ENCODE measurements at places on chromosomes 2 and 18. TPM values are rescaled to one million over a fixed set of nuclear protein-coding genes. Genes with fewer than 3 reads are reported as not detected.

- H3K4me3 ChIP-seq, result no peak overlapping the region
- no peaks in the 10 kb centered on the region for H3K27me3 ChIP-seq
- no peaks in the 10 kb centered on the region for H3K4me1 ChIP-seq
- no peaks in the 10 kb centered on the region for H3K36me3 ChIP-seq
- H3K27ac ChIP-seq, result no peak overlapping the region
Measured at GRCh38 chr18:74994502-74995418, 214.2 kb downstream of the PTGR3 start.

DNA sequence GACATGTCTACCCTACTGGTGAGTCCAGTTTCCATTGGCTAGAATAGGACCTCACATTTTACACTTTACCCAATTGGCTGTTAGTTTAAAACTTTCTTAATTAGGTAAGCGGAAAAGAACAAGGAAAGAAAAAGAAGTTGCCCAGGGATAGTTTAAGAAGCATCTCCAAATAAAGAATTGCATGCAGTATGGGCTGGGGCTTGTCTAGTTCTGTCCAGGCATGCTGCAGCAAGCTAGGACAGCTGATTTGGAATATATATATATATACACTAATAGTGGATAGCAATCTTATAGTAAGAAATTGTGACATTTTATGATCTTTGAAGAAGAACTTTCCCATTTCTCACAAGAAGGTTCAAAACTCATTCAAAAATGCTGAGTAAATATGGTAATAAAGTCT is 90.0 kb upstream of the ERBB4 start:
- H3K4me1 ChIP-seq, result no peaks in the 10 kb centered on the region
- no peak overlapping the region for H3K4me3 ChIP-seq
- H3K36me3 ChIP-seq, result no peaks in the 10 kb centered on the region

GRCh38 chr2:172248381-172248780 is 145.7 kb upstream of the DLX2 start:
- H3K4me1 ChIP-seq, result peaks cover 44% of the 10 kb centered on the region
- H3K4me3 ChIP-seq, result no peak overlapping the region
- no peak for DNase-seq
- no peaks in the 10 kb centered on the region for H3K36me3 ChIP-seq

GRCh38 chr2:231483398-231484329 is 19.4 kb upstream of the NCL start:
- H3K36me3 ChIP-seq, result no peaks in the 10 kb centered on the region
- H3K4me1 ChIP-seq, result peaks cover 7% of the 10 kb centered on the region
- no peak overlapping the region for H3K4me3 ChIP-seq
- H3K27me3 ChIP-seq, result peaks cover 25% of the 10 kb centered on the region
- no peak for DNase-seq
- H3K27ac ChIP-seq, result no peak overlapping the region

GRCh38 chr2:37343537-37344434 is 644 bp upstream of the QPCT start:
- peak overlapping the region; percentile 56 for H3K4me3 ChIP-seq
- peaks cover 39% of the 10 kb centered on the region for H3K27me3 ChIP-seq
- H3K4me1 ChIP-seq, result peaks cover 22% of the 10 kb centered on the region
- DNase-seq, result peak; percentile 54

- peaks cover 2% of the 10 kb centered on the region for H3K27me3 ChIP-seq
- H3K27ac ChIP-seq, result no peak overlapping the region
- no peak for DNase-seq
- no peaks in the 10 kb centered on the region for H3K4me1 ChIP-seq
- no peaks in the 10 kb centered on the region for H3K36me3 ChIP-seq
Measured at GRCh38 chr2:152068226-152068625, 30.6 kb downstream of the CACNB4 start.

- peaks cover 18% of the 10 kb centered on the region for H3K4me1 ChIP-seq
- no peaks in the 10 kb centered on the region for H3K36me3 ChIP-seq
- H3K27me3 ChIP-seq, result no peaks in the 10 kb centered on the region
- no peak overlapping the region for H3K27ac ChIP-seq
- no peak for DNase-seq
- no peak overlapping the region for H3K4me3 ChIP-seq
Measured at GRCh38 chr2:203763241-203763937, 57.0 kb downstream of the CD28 start.

- no peaks in the 10 kb centered on the region for H3K4me1 ChIP-seq
- DNase-seq, result no peak
- H3K27me3 ChIP-seq, result no peaks in the 10 kb centered on the region
- H3K27ac ChIP-seq, result no peak overlapping the region
- no peaks in the 10 kb centered on the region for H3K36me3 ChIP-seq
Measured at GRCh38 chr2:150476809-150477302, 10.6 kb downstream of the RND3 start.

- H3K4me1 ChIP-seq, result peaks cover 5% of the 10 kb centered on the region
- H3K27ac ChIP-seq, result no peak overlapping the region
- no peaks in the 10 kb centered on the region for H3K36me3 ChIP-seq
- peaks cover 1% of the 10 kb centered on the region for H3K27me3 ChIP-seq
- H3K4me3 ChIP-seq, result no peak overlapping the region
- peak; percentile 69 for DNase-seq
Measured at GRCh38 chr2:168336786-168337388, 89.5 kb upstream of the STK39 start.

- H3K4me3 ChIP-seq, result peak overlapping the region; percentile 43
- no peaks in the 10 kb centered on the region for H3K36me3 ChIP-seq
- H3K27ac ChIP-seq, result peak overlapping the region; percentile 53
- H3K4me1 ChIP-seq, result peaks cover 75% of the 10 kb centered on the region
- H3K27me3 ChIP-seq, result no peaks in the 10 kb centered on the region
Measured at GRCh38 chr2:138276339-138276738, 225.2 kb upstream of the SPOPL start.

- no peaks in the 10 kb centered on the region for H3K36me3 ChIP-seq
- no peak overlapping the region for H3K27ac ChIP-seq
- H3K4me1 ChIP-seq, result no peaks in the 10 kb centered on the region
- H3K4me3 ChIP-seq, result no peak overlapping the region
- no peaks in the 10 kb centered on the region for H3K27me3 ChIP-seq
- DNase-seq, result no peak
Measured at GRCh38 chr2:226267516-226268289, 531.9 kb downstream of the IRS1 start.

DNA sequence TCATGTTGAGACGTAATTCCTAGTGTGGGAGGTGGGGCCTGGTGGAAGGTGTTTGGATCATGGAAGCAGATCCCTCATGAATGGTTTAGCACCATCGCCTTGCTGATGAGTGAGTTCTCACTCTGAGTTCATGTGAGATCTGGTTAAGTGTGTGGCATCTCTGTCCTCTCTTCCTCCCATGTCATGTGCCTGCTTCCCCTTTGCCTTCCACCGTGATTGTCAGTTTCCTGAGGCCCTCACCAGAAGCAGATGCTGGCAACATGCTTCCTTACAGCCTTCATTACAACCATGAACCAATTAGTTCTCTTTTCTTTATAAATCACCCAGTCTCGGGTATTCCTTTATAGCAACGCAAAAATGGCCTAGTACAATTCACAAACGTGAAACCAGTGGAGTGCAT is 14.6 kb upstream of the MCM6 start:
- H3K27ac ChIP-seq, result no peak overlapping the region
- no peak for DNase-seq
- no peaks in the 10 kb centered on the region for H3K4me1 ChIP-seq
- H3K27me3 ChIP-seq, result no peaks in the 10 kb centered on the region
- H3K4me3 ChIP-seq, result no peak overlapping the region

DNA sequence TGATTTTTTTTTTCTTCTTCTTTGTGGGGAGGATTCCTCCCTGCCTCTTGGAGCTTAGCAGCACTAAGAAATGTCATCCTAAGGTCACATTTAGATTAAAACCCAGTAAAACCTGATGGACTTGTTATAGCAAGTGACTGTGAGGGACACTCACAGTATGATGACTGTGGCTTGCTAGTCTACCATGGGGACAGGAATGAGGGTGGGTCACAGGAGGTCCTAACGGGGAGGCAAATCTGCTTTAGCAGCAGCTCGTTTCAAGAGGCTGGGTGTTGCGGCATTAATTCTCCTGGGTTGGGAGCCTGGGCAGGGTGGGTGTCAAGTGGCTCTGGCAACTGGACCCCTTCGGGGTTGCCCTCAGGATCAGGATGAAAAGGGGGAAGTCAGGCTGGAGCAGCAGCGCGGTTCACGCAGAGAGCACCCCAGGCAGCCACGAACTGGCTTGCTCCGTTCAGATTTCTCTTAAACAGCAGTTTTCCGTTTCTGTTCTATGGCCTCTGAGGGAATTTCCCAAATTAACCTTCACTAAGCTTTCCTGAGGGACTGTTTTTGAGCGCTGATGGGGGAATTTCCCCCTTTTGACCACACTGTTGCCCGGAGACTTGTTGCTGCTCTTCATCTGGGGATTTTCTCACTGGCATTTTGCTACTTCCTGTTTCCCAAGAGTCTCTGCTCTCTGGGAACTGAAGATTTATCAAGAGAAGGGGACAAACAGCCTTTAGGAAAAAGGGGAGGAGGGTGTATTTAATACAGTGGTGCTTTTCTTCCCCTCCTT is 59.8 kb upstream of the PELI1 start:
- no peak overlapping the region for H3K4me3 ChIP-seq
- H3K27me3 ChIP-seq, result peaks cover 9% of the 10 kb centered on the region
- no peak overlapping the region for H3K27ac ChIP-seq

DNA sequence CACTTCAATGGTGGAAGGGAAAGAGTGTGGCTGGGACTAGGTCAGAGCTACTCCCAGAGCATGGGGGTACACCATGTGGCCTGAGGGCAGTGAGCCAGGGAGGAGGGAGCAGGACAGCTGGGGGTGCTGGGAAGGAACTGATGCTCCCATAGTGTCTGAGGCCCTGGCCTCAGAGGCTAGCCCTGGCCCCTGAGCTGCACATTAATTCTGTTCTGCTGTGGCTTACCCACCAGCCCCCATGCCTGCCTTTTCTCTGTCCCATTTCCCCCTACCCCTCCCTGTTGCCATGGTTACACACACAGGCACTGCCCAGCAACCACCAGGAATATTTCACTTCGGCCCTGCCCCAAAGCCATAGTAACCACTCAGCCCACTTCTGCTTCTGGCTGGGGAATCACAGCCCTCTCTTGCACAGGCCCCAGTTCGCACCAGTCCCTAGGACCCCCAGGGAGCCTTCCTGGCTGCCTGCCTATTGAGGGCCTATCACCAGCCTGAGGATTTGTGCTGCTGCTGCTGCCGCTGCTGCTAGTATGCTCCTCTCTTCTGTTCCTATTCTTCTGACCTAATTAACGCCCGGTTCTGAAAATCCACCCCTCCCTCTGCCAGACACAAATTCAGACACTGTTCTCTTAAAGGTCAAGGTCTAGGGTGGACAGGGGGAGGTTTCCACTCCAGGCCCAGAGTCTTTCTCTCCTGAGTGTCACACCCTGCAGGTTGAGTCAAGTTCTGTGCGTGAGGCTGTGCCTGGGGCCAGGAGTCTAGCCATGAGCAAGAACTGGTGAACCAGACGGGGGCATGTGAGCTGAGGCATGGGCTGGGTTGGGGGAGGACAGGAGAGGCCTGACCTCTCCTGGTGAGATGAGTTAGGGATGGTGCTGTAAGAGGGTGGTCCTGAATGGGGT is 87.1 kb upstream of the MCFD2 start:
- DNase-seq, result no peak
- H3K4me1 ChIP-seq, result peaks cover 21% of the 10 kb centered on the region
- H3K36me3 ChIP-seq, result peaks cover 6% of the 10 kb centered on the region
- H3K4me3 ChIP-seq, result no peak overlapping the region
- no peak overlapping the region for H3K27ac ChIP-seq

- H3K4me3 ChIP-seq, result no peak overlapping the region
- no peak overlapping the region for H3K27ac ChIP-seq
- no peak for DNase-seq
- no peaks in the 10 kb centered on the region for H3K27me3 ChIP-seq
- H3K36me3 ChIP-seq, result no peaks in the 10 kb centered on the region
Measured at GRCh38 chr2:161725297-161725696, 101.1 kb downstream of the SLC4A10 start.

- no peaks in the 10 kb centered on the region for H3K36me3 ChIP-seq
- no peaks in the 10 kb centered on the region for H3K27me3 ChIP-seq
- no peaks in the 10 kb centered on the region for H3K4me1 ChIP-seq
- H3K27ac ChIP-seq, result no peak overlapping the region
Measured at GRCh38 chr2:125983364-125983763, 672.6 kb upstream of the GYPC start.

DNA sequence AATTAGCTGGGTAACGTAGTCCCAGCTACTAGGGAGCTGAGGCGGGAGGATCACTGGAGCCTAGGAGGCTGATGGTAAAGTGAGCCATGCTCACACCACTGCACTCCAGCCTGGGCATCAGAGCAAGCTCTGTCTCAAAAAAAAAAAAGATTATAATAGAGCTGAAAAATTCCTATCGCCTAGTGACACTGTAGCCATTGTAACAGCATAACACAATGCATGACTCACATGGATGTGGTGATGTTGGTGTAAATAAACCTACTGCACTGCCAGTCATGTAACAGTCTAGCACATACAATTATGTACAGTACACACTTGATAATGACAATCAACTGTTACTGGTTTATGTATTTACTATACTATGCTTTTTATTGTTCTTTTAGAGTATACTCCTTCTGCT is 39.6 kb downstream of the MGAT4A start:
- H3K27ac ChIP-seq, result no peak overlapping the region
- no peaks in the 10 kb centered on the region for H3K36me3 ChIP-seq
- peak; percentile 48 for DNase-seq
- no peak overlapping the region for H3K4me3 ChIP-seq
- no peaks in the 10 kb centered on the region for H3K27me3 ChIP-seq

DNA sequence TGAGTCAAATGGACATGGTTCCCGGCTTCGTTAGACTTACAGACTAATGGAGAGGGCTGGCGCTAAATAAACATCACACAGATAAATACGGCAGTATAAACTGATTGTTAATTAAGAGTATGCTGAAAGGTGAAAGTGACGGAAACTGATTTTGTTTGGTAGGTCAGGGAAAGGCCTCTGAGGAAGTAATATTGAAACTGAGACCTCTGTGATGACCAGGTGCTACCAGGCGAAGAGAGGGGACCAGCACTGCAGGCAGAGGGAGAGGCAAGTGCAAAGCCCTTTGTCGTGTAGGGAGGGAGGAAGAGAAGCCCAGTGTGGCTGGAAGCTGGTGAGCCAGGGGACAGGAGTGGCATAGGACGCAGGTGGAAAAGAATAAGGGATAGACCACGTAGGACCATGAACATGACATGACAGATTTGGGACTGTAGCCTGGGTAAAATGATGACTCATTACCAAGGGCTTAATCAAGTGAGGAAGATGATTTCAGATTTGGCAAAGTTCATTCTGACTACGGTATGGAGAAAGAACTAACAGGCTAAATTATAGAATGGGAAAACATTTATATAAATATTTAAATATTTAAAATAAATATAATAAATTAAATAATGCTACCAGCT is 433.1 kb downstream of the NCKAP5 start:
- no peak for DNase-seq
- H3K36me3 ChIP-seq, result no peaks in the 10 kb centered on the region
- H3K4me3 ChIP-seq, result no peak overlapping the region
- no peaks in the 10 kb centered on the region for H3K4me1 ChIP-seq
- no peaks in the 10 kb centered on the region for H3K27me3 ChIP-seq
- no peak overlapping the region for H3K27ac ChIP-seq

- peak overlapping the region; percentile 78 for H3K4me3 ChIP-seq
- peak overlapping the region; percentile 96 for H3K27ac ChIP-seq
- DNase-seq, result peak; percentile 88
- no peaks in the 10 kb centered on the region for H3K36me3 ChIP-seq
Measured at GRCh38 chr18:3596637-3597384, 146.8 kb downstream of the TGIF1 start.

UBE2F gene
- polyA plus RNA-seq, result 27.3 TPM

METAP1D gene
- polyA plus RNA-seq, result 19.0 TPM

C2orf78 gene
- not detected for polyA plus RNA-seq

KCNK3 gene
- not detected for polyA plus RNA-seq

TNFRSF11A gene
- 8.2 TPM for polyA plus RNA-seq

TUBA4B gene
- 0.22 TPM for polyA plus RNA-seq

COA5 gene
- 43.6 TPM for polyA plus RNA-seq

FNDC4 gene
- 17.4 TPM for polyA plus RNA-seq

DSG1 gene
- polyA plus RNA-seq, result 0.04 TPM

TCF23 gene
- polyA plus RNA-seq, result 1.4 TPM

All from HepG2 (cell line).